Activated naive CD8-positive, alpha-beta T cell treated with anti-CD3 and anti-CD28 coated beads, Interleukin-2, amount 50 U/mL, for 16 hours (primary cell): ENCODE measurements at places on chromosomes 1 and 21.

GRCh38 chr1:248758352-248758751, 2.8 kb upstream of the LYPD8 start:
- no peak for DNase-seq

DNA sequence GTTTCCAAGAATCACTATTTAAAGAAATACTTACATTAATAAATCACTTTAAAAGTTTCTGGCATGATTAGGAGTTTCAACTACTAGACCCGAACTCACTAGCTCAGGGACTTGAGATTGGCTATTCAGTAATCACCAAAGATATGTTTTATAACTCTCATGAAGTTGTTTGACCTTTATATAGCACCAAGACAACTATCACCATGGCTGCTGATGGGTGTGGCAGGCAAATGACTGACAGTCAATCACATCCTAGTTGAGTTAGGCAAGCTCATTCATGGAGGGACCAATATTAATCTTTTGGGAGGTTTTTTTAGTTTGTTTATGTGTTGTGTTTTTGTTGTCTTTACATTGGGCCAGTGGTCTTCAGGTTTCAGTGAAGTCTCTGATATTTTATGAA, 376.3 kb upstream of the C1orf87 start:
- DNase-seq: no peak

- no peak for DNase-seq
These were observed 24.0 kb upstream of the CASZ1 start for GRCh38 chr1:10820422-10820821.

DNA sequence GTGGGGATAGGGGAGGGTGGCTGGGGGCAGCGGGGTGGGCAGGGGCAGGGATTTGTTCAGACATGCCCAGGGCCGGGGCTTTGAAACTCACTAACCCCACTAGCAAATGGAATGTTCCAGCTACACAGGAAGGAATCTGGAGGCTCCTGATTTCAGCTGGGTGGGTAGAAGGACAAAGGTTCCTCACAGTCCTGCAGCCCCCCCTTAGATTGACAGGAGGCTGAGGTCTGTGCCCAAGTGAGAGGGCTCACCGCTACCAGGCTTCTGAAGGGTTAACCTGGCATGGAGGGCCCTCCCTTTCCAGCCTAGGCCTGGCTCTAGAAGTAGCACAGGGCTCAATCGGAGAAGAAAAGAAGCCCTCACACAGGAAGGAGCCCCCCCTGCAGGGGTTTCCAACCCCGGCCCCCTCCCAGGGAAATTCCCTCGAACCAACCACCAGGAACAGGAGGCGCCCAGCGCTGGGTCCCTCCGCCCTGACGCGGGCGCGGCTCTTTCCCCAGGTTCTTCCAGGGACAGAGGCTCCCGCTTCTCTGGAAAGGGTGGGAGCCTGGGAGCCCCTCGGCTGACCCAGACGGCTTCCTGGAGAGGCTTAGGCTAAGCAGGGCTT, 3.3 kb downstream of the EPHA2 start:
- DNase-seq: no peak

GRCh38 chr21:30986965-30987364, 51.3 kb downstream of the KRTAP19-8 start:
- no peak for DNase-seq

DNA sequence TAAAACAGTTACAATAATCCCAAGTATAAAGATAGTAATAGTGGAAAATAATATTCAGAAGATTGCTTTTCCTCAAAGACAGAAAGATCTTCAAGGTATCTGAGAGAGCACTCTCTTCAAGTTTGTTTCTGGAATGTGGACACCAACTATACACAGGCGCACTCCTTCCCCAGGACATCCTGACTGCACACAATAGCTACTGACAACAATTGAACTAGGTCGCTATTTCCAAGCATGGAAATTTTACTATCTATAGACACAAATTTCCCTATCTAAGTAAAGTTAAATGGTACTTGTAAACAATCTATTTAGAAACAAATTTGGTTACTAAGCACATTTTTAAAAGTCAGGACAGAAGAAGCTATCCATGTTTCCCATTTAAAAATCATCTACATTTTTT, 19.1 kb downstream of the ARHGAP29 start:
- no peak for DNase-seq

DNA sequence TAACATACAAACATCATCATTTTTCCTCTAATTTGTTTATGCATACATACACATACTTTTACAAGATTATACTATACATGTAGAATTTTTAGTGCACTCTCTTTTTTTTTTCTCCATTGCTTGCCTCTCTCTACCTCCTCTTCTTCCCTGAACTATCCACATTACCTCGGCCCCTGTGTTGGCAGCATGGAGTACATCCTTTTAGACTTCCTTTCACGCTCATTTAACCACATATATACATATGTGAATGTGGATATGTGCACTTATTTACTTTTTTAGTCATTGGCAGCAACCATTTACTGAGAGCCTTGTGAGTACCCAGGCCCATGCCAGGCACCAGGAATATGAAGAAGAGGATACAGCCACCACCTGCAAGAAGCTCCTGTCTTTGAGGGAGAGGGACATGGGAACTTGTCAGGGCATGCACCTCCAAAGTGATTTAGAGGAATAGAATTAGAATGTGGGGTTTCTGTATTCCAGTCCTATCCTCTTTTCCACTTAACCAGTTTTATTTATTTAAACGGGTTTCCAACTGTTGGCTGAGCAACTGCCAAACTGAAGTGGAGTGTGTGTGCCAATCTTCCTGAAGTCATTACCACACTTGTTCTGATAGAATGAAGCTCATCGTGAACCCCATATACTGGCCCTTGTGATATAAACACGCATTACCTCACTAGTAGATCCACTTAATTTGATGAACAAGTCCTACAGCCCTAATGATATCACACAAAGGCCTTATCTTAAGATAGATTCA, 212.6 kb downstream of the TNR start:
- no peak for DNase-seq

DNA sequence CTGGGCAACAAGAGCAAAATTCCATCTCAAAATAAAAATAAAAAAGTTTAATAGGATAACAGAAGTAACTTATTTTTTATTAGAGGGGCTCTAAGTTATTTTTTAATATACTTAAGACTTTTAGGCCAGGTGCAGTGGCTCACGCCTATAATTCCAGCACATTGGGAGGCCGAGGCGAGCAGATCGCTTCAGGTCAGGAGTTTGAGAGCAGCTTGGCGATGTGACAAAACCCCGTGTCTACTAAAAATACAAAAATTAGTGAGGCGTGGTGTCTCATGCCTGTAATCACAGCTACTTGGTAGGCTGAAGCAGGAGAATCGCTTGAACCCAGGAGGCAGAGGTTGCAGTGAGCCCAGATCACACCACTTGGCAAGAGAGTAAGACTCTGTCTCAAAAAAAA, 180.5 kb upstream of the NR5A2 start:
- DNase-seq: no peak

DNA sequence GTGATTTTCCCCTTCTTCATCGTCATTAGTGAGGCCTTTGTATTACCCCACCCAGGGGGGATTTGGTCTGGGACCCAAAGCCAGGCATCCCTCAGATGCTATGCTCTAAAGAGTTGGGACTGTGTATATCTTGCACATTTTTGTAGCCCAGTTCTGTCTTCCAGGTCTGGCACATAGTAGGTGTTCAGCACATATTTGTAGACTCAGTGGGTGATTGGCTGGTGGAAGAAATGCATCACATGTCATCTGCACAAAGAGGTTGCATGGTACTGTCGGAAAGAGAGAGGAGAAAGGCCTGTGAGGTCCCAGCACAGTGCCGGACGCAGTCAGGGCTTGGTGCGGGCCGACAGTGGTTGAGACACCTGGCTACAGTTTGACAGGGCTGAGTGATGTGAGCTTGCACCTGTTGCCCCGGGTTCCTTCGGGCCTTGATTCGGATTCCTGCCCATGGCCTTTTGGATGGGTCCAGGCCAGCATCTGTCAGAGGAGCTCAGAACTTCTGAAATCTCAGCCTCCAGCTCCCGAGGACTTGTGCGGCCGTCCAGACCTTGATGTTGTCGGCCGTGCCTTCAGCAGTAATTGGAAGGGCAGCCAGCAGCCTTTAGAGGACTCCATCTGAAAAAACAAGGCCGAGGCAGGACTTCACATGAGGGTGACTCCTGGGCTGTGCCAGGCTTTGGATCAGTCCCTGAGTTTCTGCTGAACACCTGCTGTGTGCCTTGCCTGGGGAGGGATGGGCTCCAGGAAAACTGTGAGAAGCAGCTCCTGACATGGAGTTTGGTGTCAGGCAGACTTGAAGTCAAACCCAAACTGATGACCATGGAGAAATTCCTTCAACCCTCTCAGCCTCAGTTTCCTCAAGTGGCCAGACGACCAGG, 40.9 kb upstream of the PADI1 start:
- DNase-seq: no peak

GRCh38 chr1:108082001-108082400, 117.0 kb upstream of the VAV3 start:
- no peak for DNase-seq

GRCh38 chr1:217948741-217949140, 317.6 kb downstream of the SPATA17 start:
- DNase-seq: no peak

- DNase-seq: no peak
These were observed 13.4 kb upstream of the NIBAN1 start for GRCh38 chr1:184987696-184988095.

- DNase-seq: no peak
These were observed at the start of gene RNF220 for GRCh38 chr1:44405031-44405797. Gene RNF220 (plus strand): TSS chr1:44405255.

- DNase-seq: no peak
These were observed 66.0 kb downstream of the SLC30A10 start for GRCh38 chr1:219862366-219862765.

- no peak for DNase-seq
These were observed 1.1 kb downstream of the LUZP1 start for GRCh38 chr1:23167353-23168078.

GRCh38 chr1:185480545-185480944, 163.5 kb upstream of the IVNS1ABP start:
- DNase-seq: no peak

GRCh38 chr1:147785794-147786506, 25.5 kb upstream of the GJA5 start:
- DNase-seq: no peak

DNA sequence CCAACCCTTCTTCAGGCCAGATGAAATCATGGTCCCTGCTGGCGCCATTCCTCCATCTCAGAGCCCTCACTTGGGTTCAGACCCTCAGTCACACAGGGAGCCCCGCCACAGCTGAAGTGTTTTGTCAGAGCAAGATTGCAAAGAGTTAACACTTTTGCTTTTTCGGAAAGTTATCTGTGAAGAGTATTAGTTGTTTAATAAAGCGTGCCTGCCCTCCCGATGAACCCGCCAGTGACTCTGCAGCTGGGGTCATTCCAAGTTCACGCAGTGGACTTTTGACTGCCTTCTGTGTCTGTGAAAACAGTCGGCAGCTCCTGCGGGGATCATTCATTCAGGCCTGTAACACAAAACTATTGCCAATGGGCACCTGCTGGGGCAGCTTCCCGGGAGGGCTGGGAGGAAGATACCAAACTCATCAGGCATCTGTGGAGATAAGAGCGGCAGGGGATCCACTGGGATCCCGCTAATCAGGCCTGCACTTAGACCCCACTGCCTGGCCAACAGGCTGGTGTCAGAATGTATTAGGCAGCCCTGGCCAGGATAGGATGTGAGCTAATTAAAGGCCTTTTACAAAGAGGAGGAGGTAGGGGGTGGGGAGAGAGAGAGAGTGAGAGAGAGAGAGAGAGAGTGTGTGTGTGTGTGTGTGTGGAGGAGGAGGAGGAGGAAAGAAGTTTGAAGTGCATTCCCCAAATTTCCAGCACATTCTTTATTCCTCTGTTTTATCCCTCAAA, 184.5 kb downstream of the DHRS3 start:
- DNase-seq: no peak

DNA sequence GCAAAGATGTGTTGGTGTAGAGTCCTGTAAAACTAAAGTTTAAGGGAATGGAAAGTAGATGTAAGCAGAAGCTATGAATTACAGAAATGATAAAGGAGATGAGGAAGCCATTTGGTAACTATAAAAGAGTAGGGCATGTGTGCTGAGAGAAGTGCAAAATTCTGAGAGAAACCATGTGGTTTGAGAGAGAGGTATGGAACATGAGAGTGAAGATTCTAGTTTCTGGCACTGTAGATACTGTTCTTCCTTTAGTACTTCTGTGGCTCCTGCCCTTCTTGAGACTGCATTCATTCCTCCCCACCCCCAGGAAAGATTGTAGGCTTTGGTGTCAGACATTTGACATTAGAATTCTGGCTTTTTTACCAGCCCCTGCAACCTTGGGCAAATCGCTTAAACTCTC, 15.4 kb downstream of the RALGPS2 start:
- no peak for DNase-seq

GRCh38 chr1:228081578-228082213, 812 bp upstream of the ARF1 start:
- no peak for DNase-seq

- DNase-seq: no peak
These were observed 4.2 kb downstream of the POMGNT1 start for GRCh38 chr1:46193984-46194570.

GRCh38 chr1:214281021-214281719, at the start of gene SMYD2:
Gene SMYD2 (plus strand): TSS chr1:214281159. CDS start chr1:214281255, 96 bp downstream.
- peak; percentile 26 for DNase-seq
